Fibroblast of skin of left biceps (primary cell): ENCODE measurements at places on chromosomes 16 and 17.

DNA sequence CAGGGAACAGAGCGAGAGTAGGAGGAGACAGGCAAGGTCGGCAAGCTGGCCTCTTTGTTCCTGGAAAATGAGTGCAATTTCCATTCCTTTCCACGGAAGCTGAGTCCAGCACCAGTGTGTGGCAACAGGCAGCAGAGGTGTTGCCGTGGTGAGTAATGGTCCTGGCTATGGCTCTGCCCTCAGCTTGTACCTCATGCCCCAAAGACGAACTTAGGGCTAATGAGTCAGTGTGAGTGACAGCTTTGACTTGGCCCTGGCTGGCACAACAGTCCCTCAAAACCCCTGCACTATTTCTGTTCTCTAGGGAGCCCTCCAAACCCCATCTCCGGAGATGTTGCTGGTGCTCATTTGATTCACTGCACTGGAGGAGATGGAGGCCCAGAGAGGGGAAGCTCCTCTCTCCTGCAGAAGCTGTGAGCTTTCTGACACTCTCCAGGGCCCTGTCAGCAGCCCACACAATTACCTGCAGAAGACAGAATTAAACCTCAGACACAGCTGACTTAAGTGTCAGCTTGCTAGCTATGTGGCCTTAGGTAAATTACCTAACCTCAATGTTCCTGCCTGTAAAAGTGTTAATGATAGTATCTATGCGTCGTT is 129.9 kb downstream of the TMEM132E start:
- no peak for DNase-seq

- no peak for DNase-seq
These were observed 72.3 kb upstream of the XYLT1 start for GRCh38 chr16:17543073-17543472.

DNA sequence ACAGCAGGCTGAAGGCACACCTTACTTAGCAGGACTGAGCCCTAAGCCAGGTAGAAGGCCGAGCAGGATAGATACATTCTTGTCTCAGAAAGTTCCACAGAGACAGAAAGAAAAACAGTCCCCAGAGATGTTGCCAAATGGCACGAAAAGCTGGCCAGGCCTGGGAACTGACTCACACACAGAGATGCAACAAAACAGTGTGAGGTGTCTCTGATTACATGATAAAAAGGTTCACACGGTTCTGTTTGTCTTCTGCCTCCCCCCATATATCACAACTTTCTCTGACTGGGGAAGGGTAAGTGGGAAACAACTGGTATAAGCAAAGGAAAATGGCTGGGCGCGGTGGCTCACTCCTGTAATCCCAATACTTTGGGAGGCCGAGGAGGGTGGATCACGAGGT is 1.7 kb downstream of the WBP2 start:
- no peak for DNase-seq

DNA sequence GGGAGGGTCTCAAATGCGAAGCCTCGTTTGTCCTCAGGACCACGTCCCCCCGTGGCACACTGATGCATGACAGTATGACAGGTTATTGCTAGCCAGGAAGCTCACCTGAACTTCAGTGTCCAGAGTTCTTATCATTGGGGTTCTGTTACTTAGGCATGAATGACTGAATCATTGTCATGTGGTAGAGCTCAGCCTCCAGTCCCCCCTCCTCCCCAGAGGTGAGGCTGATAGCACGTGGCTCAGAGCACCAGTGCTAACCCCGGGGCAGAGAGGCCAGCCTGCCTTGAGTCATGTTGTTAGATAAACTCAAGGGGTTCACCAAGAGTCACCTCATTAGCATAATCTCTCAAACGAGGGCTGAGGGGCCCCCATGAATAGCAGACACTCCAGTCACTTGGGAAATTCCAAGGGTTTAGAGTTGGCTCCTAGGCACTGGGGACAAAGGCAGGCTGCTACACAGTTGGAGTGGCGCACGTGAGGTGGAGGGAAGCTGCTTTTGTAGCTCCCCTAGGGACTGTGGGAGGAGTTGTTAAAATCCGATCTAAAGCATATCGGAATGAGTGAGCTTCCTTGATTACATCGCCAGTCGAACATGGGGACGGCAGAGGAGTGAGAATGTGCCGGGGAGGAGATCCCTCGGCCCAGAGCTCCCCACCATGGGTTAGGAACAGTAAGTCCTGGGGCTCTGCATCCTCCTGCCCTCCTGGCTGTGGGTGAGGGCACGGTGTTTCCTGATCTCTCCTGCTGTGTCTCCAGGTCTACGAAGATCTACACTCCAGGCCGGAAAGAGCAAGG is 18.2 kb downstream of the DHX38 start:
- no peak for DNase-seq

GRCh38 chr16:24372824-24373223 is 116.7 kb downstream of the CACNG3 start:
- DNase-seq = no peak

DNA sequence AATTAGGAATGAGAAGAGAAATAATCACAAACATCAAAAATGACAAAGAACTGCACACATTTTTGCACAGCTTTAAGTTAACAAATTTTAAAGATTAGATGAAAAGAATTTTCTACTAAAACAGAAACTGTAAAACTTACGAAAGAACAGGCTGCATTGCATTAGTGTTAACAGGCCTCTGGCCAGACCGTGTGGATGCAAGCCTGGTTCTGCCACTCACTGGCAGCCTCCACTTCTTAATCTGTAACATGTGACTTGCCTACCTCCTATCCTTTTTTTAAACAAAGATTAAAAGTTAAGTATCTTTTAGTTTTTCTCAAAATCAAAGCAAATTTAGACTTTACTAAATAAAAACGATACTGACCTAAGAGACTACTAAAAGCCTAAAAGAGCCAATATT is 37.5 kb downstream of the CREBBP start:
- no peak for DNase-seq

GRCh38 chr17:7294614-7295153 is at the start of gene YBX2:
Gene YBX2, minus strand, starts transcription at chr17:7294639. Its CDS starts 139 bp downstream, at chr17:7294500.
- DNase-seq = no peak

GRCh38 chr16:48507391-48507790 is 102.6 kb downstream of the N4BP1 start:
- DNase-seq = peak; percentile 44

DNA sequence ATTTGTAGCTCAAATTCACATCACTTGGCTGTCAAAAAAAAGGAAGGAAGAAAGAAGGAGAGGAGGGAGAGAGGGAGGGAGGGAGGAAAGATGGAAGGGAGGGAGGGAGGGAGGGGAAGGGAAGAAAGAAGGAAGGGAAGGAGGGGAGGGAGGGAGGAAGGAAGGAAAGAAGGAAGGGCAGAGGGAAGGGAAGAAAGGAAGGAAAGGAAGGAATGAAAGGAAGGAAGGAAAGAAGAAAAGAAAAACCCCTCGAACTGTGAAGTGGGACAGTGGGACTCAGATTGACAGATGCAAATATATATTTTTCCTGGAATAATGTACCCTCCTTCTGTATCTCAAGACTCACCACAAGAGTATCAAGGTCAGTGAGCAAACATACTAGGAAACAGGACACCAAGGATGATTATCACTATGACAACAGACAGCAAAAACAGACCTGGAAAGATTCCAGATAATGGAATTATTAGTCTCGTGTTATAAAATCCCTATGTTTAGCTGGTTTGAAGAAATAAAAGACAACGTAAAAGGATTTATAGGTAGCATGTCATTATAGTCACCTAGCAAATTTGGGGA is 24.2 kb upstream of the ABCA3 start:
- no peak for DNase-seq

GRCh38 chr17:79039886-79040285 is 15.9 kb downstream of the C1QTNF1 start:
- DNase-seq = no peak

DNA sequence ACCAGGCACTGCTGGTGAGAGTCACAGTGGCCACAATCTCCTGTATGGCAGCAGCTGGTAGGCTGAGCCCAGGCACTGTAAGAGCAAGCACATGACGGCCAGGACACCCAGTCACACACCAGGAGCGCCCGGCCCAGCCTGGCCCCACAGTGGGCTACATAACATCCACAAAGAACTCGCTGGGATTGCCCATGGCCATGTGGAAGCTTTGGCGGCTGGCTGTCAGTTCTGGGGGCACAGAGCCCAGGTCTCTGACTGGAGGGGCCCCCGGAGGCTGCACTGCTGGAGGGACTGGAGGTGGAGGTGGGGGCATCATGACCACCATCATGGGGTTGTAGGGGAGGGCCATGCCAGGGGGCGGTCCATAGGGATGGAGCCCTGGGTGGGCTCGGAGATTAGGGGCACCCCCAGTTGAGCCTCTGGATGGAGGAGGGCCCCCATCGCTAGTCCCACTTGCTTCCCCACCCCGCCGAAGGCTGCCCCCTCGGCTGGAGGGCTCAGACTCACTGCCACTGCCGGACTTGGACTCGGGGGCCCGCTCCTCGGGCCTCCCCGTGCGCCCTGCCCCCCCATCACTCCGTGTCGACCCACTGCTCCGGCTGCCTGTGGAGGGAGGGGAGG is 6.1 kb downstream of the ACADVL start:
- DNase-seq = no peak

GRCh38 chr16:78962457-78962929 is 638.0 kb downstream of the MAF start:
- no peak for DNase-seq

DNA sequence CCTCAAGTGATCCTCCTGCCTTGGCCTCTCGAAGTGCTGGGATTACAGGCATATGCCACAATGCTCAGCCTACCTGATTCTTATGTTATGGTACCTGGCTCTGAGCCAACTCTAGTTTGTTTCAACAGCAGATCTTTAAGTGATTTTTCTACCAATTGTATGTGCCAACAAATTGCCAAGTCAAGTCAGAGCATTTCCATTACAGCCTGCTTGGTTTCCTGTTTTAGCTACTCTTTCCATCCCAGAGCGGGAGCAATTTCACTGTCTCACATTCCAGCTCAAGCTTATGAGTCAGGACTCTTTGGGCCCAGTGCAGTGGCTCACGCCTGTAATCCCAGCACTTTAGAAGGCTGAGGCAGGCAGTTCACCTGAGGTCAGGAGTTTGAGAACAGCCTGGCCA is 30.8 kb upstream of the RBBP6 start:
- peak; percentile 35 for DNase-seq

DNA sequence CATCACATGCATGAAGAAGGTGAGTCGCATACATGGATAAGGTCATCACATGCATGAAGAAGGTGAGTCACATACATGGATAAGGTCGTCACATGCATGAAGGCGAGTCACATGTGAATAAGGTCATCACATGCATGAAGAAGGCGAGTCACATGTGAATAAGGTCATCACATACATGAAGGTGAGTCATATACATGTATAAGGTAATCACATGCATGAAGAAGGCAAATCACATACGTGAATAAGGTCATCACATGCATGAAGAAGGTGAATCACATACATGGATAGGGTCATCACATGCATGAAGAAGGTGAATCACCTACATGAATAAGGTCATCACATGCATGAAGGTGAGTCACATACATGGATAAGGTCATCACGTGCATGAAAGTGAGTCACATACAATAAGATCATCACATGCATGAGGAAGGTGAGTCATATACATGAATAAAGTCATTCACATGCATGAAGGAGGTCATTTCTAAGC is 105.1 kb upstream of the SDK2 start:
- DNase-seq = no peak

DNA sequence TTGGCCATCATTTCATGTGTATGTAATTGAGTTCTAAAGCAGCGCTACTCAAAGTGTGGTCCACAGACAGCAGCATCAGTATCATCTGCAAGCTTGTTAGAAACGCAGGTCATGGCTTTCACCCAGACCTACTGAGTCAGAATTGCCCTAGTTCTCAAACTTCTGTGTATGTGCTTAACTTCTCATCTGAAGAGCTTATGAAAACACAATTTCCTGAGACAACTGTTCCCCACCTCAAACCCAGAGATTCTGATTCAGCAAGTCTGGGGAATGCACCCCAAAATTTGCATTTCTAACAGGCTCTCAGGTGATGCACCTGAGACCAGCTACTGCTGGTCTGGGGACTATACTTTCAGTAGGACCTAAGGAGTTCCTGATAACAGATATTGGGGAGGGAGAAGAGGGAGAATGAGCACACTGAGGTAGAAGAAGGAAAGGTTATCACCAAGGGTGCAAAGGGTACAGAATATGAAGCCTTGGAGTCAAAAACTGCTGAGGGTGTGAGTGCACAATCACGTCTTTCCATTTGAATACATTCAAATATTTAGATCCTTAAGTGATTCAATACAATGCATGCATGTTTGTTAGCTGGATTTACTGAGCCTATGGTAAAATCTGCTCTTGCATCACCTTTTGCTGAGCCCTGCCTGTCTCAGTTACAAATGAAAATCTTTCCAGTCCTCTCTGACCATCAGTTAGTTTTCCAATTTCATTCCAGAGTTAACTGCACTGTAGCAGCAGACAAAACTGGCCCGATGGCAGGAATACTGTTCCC is 29.2 kb upstream of the SKAP1 start:
- DNase-seq = no peak

DNA sequence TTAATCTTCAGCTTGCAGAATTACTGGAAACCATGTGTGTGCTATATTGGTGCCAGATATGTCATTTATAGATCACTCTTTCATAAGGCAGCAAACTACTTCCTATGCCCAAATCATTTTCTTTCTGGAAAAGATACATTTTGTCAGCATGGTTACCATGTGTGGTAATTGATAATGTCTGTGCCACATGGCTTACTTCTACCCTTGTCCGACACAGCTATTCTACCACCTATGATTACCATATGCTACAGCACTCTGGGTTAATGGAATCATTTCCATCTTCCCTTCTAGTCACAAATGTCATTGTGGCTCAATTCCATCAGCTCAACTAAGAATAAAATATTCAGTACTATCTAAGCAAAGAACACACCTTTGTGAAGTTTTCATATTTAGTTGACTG is 8.0 kb upstream of the PPM1E start:
- no peak for DNase-seq

DNA sequence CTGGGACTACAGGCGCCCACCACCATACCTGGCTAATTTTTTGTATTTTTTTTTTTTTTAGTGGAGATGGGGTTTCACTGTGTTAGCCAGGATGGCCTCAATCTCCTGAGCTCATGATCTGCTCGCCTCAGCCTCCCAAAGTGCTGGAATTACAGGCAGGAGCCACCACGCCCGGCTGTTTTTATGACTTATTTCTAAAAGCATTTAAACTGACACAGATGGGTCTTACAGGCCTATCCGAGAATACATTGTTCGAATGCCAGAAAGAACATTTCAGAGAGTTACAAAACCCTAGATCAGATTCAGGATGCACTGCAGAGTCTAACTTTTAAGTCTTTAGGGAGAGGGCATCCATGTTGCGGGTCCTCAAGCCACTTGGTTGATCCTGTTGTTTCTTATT is 234.7 kb upstream of the MAF start:
- DNase-seq = no peak

GRCh38 chr16:64704386-64704785 is 417.5 kb downstream of the CDH11 start:
- DNase-seq = no peak
